ENCODE measurements at places on chromosomes 7 and 10.

DNA sequence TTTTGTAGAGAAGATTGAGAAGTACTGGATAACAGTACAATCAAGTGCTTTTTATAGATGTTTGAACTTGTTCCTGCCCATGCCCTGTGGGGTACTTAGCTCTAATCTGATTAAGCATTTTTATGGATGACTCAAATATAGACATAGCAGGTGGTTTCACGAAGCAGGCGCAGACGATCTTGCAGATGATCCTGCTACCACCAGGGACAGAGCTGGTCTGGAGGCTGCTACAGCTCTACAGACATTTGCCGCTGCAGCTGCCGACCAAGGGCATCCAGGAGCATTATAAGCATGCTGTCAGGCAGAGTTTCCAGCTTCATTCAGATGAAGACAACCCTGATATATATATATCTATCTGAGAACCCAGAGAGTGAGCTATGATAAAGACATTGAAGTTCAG is 650.4 kb downstream of the NXPH1 start:
- no peak for DNase-seq

GRCh38 chr7:55086413-55087201 is 67.8 kb downstream of the EGFR start:
- no peak for DNase-seq

- DNase-seq, result no peak
Observed at GRCh38 chr7:7851991-7852390, 116.6 kb upstream of the GLCCI1 start.

DNA sequence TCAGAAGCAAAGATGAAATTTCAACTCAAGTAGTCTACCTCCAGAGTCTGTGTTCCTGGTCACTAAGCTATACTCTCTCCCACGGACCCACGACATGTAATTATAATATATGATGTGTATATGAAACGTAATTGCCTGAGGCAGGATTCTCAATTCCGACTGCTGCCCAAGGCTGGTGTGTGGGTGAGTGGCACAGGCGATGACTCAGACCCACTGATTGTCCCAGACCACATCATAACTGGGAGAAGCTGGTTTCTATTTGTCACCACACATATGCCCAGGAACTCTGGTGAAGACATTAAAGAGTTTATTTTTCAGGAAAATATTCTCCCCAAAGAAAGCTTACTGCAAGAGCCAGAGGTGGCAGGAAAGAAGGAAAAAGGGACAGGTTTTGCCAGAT is 219.3 kb downstream of the JAZF1 start:
- no peak for DNase-seq

DNA sequence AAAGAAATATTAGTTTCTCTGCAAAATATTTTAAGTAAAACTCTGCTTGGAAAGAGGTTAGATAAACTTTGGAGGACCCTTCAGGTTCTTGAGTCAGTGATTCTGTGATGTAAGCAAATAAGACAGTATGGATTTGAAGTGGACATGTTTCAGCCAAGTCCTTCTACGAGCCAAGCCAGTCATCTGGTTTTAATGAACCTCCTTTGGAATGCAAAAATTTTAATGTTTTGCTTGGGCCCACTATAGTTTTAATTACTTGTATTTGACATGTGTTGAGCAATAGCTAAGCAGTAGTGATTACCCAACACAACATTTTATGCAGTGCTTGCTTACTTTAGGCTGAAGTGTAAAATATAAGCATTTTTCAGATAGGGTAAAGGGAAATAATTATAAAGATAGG is 296.3 kb upstream of the SEMA3D start:
- DNase-seq, result no peak

DNA sequence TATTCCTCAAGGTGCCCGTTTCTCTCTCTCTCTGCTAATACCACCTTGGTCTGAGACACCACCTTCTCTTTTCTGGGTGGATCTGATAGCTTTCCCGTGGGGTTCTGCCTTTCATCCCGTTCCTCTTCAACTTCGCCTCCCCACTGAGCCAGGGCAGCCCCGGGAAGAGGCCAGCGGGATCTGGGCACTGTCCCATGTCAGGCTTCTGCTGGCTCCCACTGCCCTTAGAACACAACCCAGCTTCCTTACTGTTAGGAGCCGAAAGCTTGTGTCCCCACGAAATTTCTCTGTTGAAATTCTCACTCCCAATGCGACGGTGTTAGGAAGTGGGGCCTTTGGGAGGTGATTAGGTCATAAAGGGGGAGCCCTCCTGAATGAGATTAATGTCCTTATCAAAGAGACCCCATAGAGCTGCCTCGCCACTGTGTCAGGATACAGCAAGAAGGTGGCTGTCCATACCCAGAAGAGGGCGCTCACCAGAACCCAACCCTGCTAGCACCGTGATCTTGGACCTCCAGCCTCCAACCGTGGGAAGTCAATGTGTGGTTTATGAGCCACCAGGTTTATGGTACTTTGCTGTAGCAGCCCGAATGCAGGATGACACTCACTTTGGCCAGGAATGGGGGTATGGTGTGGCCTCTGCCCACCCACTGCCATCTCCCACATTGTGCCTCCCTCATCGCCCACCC is 79.2 kb downstream of the CAMK1D start:
- no peak for DNase-seq

DNA sequence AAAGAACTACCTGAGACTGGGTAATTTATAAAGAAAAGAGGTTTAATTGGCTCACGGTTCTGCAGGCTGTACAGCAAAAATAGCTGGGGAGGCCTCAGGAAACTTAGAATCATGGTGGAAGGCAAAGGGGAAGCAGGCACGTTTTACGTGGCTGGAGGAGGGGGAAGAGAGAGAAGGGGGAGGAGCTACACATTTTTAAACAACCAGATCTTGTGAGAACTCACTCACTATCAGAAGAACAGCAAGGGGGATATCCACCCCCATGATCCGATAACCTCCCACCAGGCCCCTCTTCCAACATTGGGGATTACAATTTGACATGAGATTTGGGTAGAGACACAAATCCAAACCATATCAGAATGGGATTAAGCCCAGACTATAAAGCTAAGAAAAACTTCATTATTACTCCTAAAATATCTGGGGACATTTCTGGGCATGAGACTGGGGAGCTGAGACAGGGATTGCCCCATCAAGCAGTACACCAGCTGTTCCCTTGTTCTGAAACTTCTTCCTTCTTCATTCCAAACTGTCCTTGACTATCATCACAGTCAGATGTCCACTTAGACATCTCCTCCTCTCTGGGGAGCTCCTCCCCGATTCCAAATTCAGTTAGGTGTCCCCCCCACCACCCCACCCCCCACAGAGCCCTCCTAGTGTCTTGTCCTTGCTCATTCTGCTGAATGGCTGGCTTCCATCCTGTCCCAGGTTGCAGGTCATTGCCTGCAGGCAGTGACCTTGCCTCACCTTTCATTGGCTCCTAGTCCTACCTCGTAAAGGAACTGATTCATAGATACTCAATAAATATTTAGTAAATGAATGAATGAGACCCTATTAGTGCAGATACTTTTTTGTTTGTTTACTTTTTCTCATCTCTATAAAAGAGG is 132.6 kb downstream of the EVX1 start:
- no peak for DNase-seq

DNA sequence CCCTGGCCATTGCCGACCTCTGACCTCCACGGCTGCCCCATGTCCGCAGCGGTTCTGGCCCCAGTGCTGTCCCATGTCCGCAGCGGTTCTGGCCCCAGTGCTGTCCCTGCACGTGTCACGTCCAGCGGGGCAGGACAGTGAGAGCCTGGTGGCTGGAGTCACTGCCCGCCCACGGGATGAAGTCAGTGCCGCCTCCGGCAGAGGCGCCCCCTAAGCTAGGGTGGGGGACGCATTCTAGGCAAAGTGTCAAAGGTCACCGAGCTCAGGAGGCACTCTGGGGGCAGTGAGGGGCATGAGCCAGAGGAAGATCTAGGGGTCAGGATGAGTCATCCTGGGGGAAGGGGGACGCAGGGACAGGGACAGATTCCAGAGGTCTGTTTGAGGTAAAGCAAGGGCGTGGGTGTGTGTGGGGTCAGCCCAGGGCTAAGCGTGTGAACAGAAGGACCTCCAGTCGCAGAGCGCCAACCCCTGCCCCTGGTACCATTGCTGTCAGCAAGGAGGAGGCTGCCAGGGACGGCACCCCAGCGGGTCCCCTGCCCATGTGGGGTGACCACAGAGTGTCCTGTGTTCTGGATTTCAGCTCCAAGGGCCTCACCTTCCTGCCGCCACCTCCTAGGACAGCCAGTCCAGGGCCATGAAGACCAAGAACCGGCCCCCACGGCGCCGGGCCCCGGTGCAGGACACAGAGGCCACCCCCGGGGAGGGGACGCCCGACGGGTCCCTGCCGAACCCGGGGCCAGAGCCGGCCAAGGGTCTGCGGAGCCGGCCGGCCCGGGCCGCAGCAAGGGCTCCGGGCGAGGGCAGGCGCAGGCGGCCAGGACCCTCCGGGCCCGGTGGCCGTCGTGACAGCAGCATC is 665 bp downstream of the BHLHA15 start:
- no peak for DNase-seq

- no peak for DNase-seq
Observed at GRCh38 chr7:92253251-92253650, 7.5 kb downstream of the ANKIB1 start.

GRCh38 chr10:89076120-89076519 is 85.5 kb downstream of the FAS start:
- no peak for DNase-seq

- no peak for DNase-seq
Observed at GRCh38 chr7:5452937-5453540, 29.4 kb upstream of the TNRC18 start.

DNA sequence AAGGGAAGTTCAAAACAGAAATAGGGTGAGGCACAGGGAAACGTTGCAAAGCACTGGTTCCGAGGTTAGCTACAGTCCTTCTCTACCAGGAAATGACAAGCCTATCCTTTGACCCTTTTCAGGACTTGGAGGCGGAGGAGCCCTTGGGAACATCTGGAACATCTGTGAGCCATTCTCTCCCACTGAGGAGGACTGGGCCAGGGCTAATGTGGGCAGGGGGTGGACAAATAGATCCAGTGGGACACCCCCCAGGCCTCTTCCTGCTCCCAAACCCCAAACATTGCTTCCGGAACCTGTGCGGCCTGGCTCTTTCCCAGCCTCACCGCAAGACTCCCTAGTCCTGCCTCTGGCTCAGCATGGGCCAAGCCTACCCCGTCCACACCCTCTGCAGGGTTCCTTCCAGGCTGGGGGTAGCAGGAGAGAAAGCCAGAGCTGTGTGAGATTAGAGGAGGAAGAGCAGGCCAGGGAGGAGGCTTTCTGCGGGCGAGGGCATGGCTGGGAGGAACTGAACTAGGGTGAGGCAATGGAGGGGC is 36.5 kb downstream of the GHRHR start:
- DNase-seq, result no peak

DNA sequence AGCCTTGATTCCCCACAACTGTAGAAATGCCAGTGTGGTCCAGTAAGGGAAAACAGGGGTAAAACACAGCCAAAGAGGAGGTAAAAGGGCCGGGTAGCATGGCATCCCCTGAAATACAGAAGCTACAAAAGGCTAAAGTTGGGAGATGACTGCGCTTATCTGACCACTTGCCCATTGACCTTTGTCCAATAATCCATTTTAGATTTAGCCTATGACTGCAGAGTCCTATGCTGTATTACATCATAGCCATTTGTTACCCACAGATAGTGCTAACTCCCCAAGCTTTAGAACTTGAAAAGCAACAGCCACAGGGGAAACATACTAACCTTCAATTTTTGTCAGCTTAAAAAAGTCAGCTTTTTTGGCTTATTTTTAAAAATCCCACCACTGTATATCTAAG is 26.2 kb downstream of the MTPN start:
- no peak for DNase-seq

DNA sequence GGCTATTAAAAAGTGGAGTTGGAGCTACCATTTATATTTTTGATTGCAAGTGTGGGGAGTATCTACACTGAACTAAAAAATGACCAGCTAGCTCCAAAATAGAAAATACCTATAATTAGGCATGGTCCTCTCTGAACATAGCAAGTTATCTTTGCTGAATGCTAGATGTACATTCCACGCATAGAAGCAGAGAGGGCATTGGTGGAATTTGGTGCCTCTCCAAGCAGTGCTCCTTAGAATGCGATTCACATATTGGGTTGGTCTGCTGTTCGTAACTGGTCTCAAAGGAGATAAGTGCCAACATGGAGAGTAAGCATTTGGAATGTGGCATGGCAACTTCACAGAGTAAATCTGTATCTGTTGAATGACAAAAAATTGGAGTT is 196.2 kb downstream of the PTN start:
- no peak for DNase-seq

- DNase-seq, result no peak
Observed at GRCh38 chr10:43259213-43259991, 7.5 kb downstream of the RASGEF1A start.

GRCh38 chr7:130733931-130734814 is at the start of gene KLF14:
Gene KLF14 (minus strand): TSS chr7:130734207. CDS start chr7:130734033, 174 bp downstream.
- DNase-seq, result no peak

GRCh38 chr10:1292611-1293031 is 236.4 kb downstream of the WDR37 start:
- DNase-seq, result no peak

GRCh38 chr7:27166531-27167505 is 1.5 kb upstream of the HOXA9 start:
- DNase-seq, result no peak

- no peak for DNase-seq
Observed at GRCh38 chr10:58027426-58027825, 240.3 kb downstream of the IPMK start.

- no peak for DNase-seq
Observed at GRCh38 chr10:27628621-27629020, 117.0 kb downstream of the MKX start.

DNA sequence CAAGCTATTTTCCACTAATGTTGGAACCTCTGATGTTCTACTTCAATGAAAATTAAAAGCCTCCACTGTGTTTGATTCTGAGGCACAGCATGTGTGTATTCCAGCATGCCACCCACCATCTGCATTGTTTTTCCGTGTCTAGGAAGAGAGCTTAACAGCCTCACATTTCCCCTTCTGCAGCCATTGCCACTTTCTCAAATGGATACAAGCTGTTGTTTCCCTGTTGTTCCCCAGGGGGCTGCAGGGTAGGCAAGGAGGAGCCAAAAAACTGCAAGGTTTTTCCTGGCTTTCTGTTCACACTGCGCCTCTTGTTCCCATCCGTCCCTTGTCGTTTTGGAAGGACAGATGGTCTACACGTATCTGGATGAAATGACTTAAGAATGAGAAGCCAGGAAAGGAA is 72.3 kb upstream of the DNAJB12 start:
- DNase-seq, result no peak

DNA sequence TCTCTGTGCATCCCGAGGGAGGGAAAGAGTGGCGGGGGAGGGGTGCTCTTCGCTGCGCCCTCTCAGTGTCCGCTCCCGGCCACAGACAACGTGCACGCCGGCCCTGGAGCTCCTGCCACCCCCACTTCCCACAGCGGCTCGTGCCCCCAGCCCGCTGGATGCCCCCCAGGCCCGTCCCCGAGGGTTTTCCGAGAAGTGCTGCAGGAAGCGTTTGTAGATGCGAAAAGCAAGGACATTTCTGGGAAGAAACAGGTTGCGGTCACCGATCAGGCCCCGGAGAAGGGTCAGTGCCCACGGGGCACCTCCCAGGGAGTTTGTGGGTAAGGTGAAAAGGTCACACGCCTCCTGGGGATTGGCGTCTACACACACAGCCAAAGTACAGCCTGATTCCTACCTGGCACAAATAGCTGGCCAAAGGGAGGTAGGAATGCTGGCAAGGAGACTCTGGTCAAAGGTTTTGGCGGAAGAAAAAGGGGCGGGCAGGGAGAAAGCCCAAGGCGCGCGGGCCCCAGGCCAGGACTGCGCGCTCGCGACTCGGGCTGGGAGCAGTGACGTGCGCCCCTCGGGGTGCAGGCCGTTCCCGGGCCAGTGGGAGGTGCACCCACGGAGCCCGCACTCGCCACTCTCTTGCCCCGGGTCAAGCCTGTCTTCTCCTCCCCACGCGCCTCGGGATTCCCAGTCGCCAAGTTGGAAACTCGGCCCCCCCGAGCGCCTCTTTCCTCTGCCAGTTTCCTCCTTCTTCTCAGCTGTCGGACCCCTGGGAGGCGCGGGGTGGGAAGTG is 1.5 kb upstream of the NRP1 start:
- DNase-seq, result peak; percentile 81
